KBM-7 (cell line): ENCODE measurements at places on chromosomes 3 and 15.
A peak's percentile ranks its signal among the peaks of the same experiment; 100 is the strongest.

- peak; percentile 73 for DNase-seq
Observed at GRCh38 chr3:152071924-152072323, 196.8 kb upstream of the MBNL1 start.

GRCh38 chr3:128471110-128471509, 4.4 kb upstream of the DNAJB8 start:
- DNase-seq = no peak

DNA sequence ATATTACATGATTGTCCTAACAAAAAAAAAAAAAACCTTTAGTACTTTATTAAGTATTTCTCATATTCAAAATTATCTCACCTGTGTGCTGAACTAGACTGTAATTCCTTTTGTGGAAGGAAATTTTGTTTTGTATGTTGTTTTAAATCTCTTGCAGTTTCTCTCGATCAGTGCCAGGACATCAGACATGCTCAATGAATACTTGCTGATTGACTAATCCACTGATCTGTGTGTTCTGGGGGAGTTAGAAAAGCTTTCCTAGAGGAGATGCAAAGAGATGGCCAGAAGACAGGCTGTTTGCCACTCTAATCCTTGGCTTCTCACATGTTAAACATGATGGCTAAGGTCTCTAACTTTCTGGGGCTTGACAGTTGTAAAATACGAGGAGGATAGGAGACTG, 233.3 kb upstream of the NR2E3 start:
- DNase-seq = no peak

GRCh38 chr3:153746211-153746610, 375.0 kb upstream of the ARHGEF26 start:
- no peak for DNase-seq

- no peak for DNase-seq
Observed at GRCh38 chr3:194312743-194313281, 38.3 kb downstream of the CPN2 start.

GRCh38 chr3:42493126-42493797, 9.2 kb upstream of the VIPR1 start:
- no peak for DNase-seq

GRCh38 chr3:194757647-194758061, 72.0 kb downstream of the FAM43A start:
- DNase-seq = no peak

- peak; percentile 86 for DNase-seq
Observed at GRCh38 chr3:46909535-46910161, 32.1 kb downstream of the PTH1R start.

- DNase-seq = no peak
Observed at GRCh38 chr3:18370672-18371071, 54.5 kb downstream of the SATB1 start.

GRCh38 chr3:144556392-144556791, 584.8 kb downstream of the DIPK2A start:
- DNase-seq = no peak

GRCh38 chr15:41494190-41494921, 682 bp downstream of the ITPKA start:
- peak; percentile 32 for DNase-seq

DNA sequence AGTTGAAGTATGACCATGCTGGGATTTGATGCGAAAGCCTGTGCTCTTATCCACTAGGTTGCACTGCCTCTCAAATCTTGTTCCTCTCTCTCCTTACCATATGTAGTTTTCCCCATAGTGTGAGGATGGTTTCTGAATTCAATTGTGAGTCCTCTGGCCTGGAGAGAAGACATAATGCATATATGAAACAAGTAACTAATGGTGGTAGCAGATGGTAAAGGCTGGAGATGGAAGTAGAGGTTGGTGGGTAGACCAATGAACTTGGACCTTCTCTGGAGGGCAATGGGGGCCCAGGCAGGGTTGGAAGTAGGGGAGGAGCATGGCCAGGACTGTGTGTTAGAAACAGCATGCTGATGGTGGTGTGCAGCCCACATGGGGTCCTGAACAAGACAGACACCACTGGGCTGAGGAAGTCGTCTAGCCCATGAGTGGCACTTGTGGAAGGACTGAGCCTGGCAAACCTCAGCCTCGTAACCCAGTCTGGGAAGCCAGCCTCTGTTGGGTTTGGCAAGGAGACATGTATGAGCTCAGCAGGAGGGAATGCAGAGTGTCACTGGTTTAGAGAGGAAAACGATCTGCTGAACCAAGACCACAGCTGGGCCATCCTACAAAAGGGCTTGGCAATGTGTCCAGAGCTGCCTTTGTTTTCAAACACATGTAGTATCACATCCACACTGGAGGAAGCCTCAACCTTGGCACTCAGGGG, 18.5 kb upstream of the LMCD1 start:
- no peak for DNase-seq

- no peak for DNase-seq
Observed at GRCh38 chr3:57952208-57952631, 56.0 kb upstream of the FLNB start.

- DNase-seq = no peak
Observed at GRCh38 chr15:58486564-58486963, 54.8 kb downstream of the LIPC start.

- no peak for DNase-seq
Observed at GRCh38 chr3:17592956-17593355, 149.5 kb downstream of the TBC1D5 start.

DNA sequence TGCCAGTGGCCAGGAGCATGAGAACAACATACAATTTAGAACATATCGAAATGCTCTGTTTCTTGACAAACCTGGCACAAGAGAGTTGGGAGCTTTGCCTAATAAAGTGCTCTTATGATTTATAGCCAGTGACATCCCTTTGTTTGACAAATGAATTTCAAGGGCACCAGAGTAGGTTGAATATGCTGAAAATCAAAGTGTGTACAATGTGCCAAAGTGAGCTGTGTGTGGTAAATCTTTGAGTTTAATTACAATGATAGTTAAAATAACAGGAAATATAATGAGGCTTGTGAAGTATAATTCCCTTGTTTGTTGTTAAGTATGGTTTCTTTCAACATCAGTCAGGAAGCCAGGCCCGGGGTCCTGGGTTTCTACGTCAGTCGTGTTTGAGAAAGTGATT, 211.9 kb downstream of the EBLN2 start:
- no peak for DNase-seq

- DNase-seq = no peak
Observed at GRCh38 chr3:150033721-150034120, 63.0 kb upstream of the PFN2 start.

DNA sequence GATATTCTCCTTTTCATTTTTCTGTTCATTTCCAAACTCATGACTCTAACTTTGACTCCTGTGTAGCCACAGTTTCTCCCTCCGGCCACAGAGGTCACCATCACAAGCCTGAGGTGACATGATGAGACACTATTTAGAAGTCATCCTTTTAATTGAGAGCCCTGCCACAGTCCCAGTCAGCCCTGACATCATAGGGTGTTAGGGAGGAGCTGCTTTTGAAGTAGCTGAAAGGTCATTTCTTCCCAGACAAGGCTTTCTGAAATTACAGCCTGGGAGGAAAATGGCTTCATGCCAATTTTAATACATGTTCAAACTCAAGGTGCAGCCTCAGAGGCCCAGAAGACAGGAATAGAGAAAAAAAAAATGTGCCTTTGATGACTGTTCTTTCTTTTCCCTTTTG, 532.8 kb upstream of the TGFBR2 start:
- DNase-seq = no peak

- DNase-seq = no peak
Observed at GRCh38 chr15:69056365-69056764, 41.9 kb downstream of the NOX5 start.

- DNase-seq = peak; percentile 16
Observed at GRCh38 chr15:42919308-42919707, 1.3 kb downstream of the TTBK2 start.

DNA sequence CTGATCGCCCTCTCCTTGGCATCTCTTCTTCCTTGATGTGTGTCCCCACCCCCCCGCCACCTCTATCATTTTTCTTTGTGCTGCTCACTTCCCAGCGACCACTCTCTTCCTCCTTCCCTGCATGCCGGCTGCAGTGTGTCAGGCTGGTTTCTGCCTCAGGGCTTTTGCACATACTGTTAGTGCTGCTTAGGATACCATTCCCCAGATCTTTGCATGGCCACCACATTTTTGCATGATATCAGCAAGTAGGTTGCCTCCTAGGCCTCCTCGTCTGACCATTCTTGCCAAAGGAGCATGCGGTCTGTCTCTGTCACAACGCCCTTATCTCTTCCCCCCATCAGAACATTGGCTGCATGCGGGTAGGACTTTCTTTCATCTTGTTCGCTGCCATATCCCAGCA, 12.5 kb downstream of the FBLN2 start:
- DNase-seq = no peak

GRCh38 chr3:159806412-159806811, 182.2 kb upstream of the IL12A start:
- DNase-seq = no peak

DNA sequence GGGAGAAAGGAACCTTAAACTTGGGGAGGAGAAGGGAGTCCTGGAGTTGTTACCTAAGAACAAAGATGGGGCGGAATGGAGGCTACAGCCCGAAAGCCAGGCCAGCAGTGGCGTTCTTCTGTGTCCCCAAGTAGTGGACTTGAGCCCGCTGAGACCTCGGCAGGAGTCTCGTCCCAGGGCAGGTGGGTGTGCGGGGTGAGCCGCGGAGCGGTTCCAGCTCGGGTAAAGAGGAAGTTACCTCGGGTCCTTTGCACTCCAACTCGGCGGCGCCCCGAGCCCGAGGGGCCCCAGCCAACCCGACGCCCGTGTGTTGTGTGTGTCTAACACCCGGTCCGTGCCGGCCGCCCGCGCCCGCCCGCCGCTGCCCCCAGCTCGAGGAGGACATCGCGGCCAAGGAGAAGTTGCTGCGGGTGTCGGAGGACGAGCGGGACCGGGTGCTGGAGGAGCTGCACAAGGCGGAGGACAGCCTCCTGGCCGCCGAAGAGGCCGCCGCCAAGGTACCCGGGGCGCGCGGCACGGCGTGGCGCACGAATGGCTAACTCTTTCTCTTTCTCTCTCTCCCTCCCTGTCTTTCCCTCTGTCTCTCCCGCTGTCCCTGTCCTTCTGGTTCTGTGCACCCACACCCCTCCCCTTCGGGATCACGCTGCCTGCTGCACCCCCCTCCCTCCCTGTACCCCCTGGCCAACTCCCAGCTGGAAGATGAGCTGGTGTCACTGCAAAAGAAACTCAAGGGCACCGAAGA, 959 bp downstream of the TPM1 start:
- DNase-seq = peak; percentile 72

- peak; percentile 78 for DNase-seq
Observed at GRCh38 chr15:64681424-64682024, 93.9 kb downstream of the RBPMS2 start.

DNA sequence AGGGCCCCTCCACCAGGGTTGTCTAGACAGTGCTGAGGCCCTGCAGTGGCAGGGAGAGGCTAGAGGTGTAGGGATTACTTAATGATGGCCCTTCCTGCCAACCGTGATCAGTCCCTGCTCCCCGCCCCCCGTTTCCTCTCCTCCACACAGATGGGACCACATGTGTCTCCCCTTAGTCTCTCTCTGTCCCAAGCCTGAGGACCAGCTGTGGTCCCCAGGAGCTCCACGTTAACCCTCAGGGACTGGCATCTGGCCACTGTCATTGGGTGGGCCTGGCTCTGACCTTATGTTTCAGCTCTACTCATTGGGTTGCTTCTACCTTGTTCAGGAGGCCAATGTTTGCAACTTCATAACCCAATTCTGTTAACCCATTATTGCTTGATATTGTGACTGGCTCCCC, 6.0 kb upstream of the ALPK3 start:
- DNase-seq = no peak

- no peak for DNase-seq
Observed at GRCh38 chr3:41710646-41711388, 251.1 kb downstream of the ULK4 start.

- DNase-seq = no peak
Observed at GRCh38 chr3:118984699-118985098, 49.9 kb downstream of the IGSF11 start.

GRCh38 chr3:72418244-72418643, 430.0 kb downstream of the SHQ1 start:
- DNase-seq = no peak

- DNase-seq = peak; percentile 3
Observed at GRCh38 chr3:15861163-15861562, 63.4 kb upstream of the ANKRD28 start.

GRCh38 chr3:18791182-18791581, 357.1 kb upstream of the KCNH8 start:
- no peak for DNase-seq

DNA sequence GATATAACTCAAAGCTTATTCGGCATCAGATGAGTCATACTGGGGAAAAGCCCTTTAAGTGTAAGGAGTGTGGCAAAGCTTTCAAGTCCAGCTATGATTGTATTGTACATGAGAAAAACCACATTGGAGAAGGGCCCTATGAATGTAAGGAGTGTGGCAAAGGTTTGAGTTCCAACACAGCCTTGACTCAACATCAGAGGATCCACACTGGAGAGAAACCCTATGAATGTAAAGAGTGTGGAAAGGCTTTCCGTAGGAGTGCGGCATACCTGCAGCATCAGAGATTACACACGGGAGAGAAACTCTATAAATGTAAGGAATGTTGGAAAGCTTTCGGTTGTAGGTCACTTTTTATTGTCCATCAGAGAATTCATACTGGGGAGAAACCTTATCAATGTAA, 7.5 kb downstream of the ZNF621 start:
- DNase-seq = no peak

DNA sequence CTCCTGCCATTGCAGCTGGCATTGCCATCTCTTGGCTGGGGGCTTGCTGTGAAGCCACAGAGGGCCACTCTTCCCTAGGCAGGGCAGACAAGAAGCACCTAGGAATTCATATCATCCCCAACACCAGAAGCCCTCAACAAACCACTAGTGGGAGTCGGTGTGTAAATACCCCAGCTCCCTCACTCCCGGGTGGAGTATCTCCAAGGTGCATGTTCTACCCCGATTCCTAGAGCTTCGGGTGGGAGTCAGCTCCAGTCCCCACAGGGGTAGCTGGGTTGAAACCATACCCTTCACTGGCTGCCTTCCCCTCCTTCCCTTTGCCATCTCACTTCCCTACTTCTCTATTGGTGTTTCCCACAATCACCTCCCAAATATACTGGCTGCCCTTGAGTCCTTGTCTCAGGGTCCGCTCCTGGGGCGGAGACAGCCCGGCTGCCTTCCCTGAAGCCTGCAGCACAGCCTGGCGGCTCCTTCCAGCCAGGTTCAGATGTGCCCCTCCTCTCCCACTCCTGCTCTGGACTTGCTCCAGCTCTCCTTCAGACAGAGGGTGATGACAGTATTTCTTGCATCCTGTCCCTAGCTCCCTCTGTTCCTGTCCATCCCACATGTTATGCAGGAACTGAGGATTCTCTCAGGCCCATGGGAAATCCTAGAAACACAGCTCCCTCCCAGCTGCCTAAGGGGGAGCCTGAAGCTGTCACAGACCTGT, 33.3 kb downstream of the FAM3D start:
- no peak for DNase-seq

GRCh38 chr3:140505213-140505612, 172.7 kb upstream of the TRIM42 start:
- no peak for DNase-seq

GRCh38 chr3:50604110-50604621, 7.4 kb downstream of the CISH start:
- no peak for DNase-seq

DNA sequence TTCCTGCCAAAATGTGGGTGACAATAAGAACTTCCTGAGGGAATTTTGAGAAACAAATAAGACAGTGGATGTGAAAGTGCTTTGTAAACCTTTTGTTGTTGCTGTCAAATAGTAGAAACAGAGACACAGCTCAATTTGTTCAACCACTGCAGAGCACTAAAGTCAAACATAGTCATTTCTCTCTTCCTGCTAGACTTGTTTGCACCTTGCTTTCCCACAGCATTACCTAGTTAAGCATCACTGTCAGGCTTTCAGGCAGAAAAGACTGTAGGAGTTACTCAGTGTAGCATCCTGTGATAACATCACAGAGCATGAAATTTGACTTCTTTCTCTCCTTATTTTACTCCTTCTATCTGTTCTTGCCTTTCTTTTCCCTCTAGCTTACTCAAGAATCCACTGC, 27.1 kb downstream of the SLC12A1 start:
- no peak for DNase-seq
